ENCODE measurements at places on chromosomes 2 and 18.

DNA sequence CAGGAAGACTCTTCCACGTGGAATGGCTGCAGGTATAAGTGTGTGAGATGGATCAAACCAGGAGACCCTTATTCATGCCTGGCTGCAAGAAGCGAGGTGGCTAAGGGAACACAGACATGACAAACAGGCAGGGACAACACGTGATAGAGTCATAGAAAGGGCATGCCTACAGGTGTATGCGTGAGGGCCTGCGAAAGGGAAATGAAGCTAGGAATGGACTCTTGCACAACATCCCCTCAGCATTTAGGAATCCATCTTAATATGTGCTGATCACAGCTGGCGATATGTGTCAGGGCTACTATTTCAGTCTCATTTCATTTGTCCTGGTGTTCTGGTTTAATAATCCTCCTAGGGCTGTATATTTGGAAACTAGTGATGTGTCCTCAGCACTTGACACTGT is 291.2 kb downstream of the MYT1L start:
- no peaks in the 10 kb centered on the region for H3K27me3 ChIP-seq
- no peak overlapping the region for H3K27ac ChIP-seq
- DNase-seq: no peak
- no peaks in the 10 kb centered on the region for H3K4me1 ChIP-seq
- H3K4me3 ChIP-seq: no peak overlapping the region
- H3K36me3 ChIP-seq: no peaks in the 10 kb centered on the region

DNA sequence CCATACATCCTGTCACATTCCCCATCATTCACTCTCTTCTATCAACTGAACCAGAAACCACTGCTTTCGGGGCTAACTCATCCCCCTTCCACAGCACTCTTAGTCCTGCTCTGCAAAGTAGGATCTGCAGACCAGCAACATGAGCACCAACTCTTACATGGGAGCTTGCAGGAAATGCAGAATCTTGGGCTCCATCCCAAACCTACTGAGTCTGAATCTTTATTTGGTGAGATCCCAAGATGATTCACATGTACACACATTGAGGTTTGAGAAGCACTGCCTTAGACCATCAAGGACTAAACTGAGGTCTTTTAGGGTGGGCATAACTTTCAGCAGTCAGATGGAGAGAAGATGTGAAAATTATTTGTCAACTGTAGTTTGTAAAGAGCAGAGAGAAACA is 235.6 kb upstream of the EPHA4 start:
- H3K4me1 ChIP-seq: no peaks in the 10 kb centered on the region
- no peaks in the 10 kb centered on the region for H3K36me3 ChIP-seq
- H3K27me3 ChIP-seq: no peaks in the 10 kb centered on the region
- no peak overlapping the region for H3K27ac ChIP-seq

DNA sequence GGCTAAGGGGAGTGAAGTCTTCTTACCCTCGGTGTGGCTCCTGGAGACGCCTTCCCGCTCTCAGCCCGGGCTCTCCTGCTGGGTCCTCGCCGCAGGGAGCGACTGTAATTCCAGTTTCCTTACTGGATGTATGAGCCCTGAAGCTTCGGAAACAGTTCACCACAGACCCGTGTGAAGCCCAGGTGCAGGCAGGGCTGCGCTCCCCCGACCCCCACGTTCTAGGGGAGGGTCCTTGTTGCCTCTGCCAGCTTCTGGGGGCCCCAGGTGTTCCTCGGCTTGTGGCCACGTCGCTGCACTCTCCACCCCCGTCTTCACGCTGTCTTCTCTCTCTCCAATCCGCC is 5.1 kb upstream of the ASB1 start:
- no peaks in the 10 kb centered on the region for H3K36me3 ChIP-seq
- no peak overlapping the region for H3K4me3 ChIP-seq
- H3K27ac ChIP-seq: peak overlapping the region; percentile 49
- no peak for DNase-seq

- no peak for DNase-seq
- no peaks in the 10 kb centered on the region for H3K36me3 ChIP-seq
- no peak overlapping the region for H3K27ac ChIP-seq
Observed at GRCh38 chr2:109139865-109140396, 10.9 kb downstream of the SH3RF3 start.

DNA sequence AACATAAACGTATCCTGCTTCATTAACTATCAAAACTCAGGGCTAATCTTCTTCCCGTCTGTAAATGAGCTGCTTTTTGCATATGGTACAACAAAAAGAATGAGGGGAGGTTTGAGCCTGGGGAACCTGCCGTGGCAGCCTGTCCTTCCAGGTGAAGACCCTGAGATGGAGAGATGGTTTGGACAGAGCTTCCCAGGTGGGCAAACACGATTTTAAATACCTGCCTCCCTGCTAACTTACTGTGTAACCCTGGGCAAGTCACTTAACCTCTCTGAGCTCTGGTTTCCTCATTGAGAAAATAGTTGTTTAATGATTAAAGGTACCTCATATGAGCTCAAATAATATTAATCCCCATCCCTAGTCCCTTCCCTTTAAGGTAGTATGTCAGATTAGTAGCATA is 9.0 kb downstream of the EMX1 start:
- DNase-seq: no peak
- H3K36me3 ChIP-seq: no peaks in the 10 kb centered on the region
- no peak overlapping the region for H3K27ac ChIP-seq
- peaks cover 13% of the 10 kb centered on the region for H3K4me1 ChIP-seq
- peaks cover 70% of the 10 kb centered on the region for H3K27me3 ChIP-seq
